Activated CD4-positive, alpha-beta T cell treated with anti-CD3 and anti-CD28 coated beads, Interleukin-2, amount 10 ng/mL, durations not matched to agents 24 days and 14 days (primary cell): ENCODE measurements at places on chromosomes 2 and 18. TPM values are rescaled to one million over a fixed set of nuclear protein-coding genes. Genes with fewer than 3 reads are reported as not detected.

Gene CTNNA2
- total RNA-seq, result not detected in 2 replicates

Gene FSHR
- total RNA-seq, result not detected in 2 replicates

Gene MBP
- 60.2 and 63.1 TPM in 2 replicates for total RNA-seq

Gene ABCG8
- not detected in 2 replicates for total RNA-seq

Gene EFR3B
- 0.09 and 0.12 TPM in 2 replicates for total RNA-seq

Gene TEKT4
- total RNA-seq, result 0.43 and 0.49 TPM in 2 replicates

Gene MPPE1
- 39.2 and 45.8 TPM in 2 replicates for total RNA-seq

Gene SAG
- total RNA-seq, result not detected in 2 replicates

Gene LYG1
- total RNA-seq, result 2.1 TPM in 2 replicates

Gene GALR1
- not detected in 2 replicates for total RNA-seq

Gene TMEM237
- total RNA-seq, result 18.1 and 18.8 TPM in 2 replicates

Gene UGT1A10
- not detected in 2 replicates for total RNA-seq

Gene G6PC2
- total RNA-seq, result not detected in 2 replicates

Gene CPO
- total RNA-seq, result not detected in 2 replicates

Gene ZRANB3
- total RNA-seq, result 6.8 and 9.2 TPM in 2 replicates

Gene RGPD3
- 0.21 TPM in 2 replicates for total RNA-seq

Gene SIX3
- not detected in 2 replicates for total RNA-seq

Gene SERPINB10
- not detected in 2 replicates for total RNA-seq

Gene DLX1
- total RNA-seq, result not detected in 2 replicates

Gene TUBB8B
- total RNA-seq, result not detected in 2 replicates

Gene EMILIN2
- 32.4 and 35.5 TPM in 2 replicates for total RNA-seq

Gene GALNT14
- total RNA-seq, result 0.31 and 0.33 TPM in 2 replicates

Gene CTAGE1
- not detected in 2 replicates for total RNA-seq

Gene DCDC2C
- not detected in 2 replicates for total RNA-seq

Gene ITM2C
- total RNA-seq, result 8.3 and 10.3 TPM in 2 replicates

Gene CYP26B1
- total RNA-seq, result not detected in 2 replicates

Gene CAPN14
- 0.07 and 0.12 TPM in 2 replicates for total RNA-seq

Gene HNMT
- total RNA-seq, result not detected in 2 replicates

Gene CCDC141
- 2.1 and 2.5 TPM in 2 replicates for total RNA-seq

Gene C2orf72
- total RNA-seq, result 0.63 and 0.66 TPM in 2 replicates

Gene DPP4
- total RNA-seq, result 65.4 and 68.0 TPM in 2 replicates

Gene APOB
- total RNA-seq, result not detected in 2 replicates

Gene CHST9
- total RNA-seq, result not detected in 2 replicates

Gene SERPINB2
- total RNA-seq, result not detected in 2 replicates

Gene SH3RF3
- total RNA-seq, result 0.47 TPM in 2 replicates

Gene BIN1
- total RNA-seq, result 38.3 and 39.7 TPM in 2 replicates

Gene KCNG2
- not detected in 2 replicates for total RNA-seq

Gene PLGLB2
- 1.8 and 2.7 TPM in 2 replicates for total RNA-seq

Gene WNT10A
- total RNA-seq, result 0.12 and 0.28 TPM in 2 replicates

Gene RFTN2
- total RNA-seq, result not detected in 2 replicates
